Natural killer cell treated with Interleukin-12 subunit alpha and Interleukin-12 subunit beta and Interleukin-15 and Interleukin-18, amount 100 ng/mL, for 72 hours (primary cell): ENCODE measurements at places on chromosomes 11 and 22. TPM values are rescaled to one million over a fixed set of nuclear protein-coding genes. Genes with fewer than 3 reads are reported as not detected.

- H3K4me1 ChIP-seq: no peaks in the 10 kb centered on the region
- H3K4me3 ChIP-seq: no peak overlapping the region
- H3K36me3 ChIP-seq: peaks cover 9% of the 10 kb centered on the region
- peaks cover 13% of the 10 kb centered on the region for H3K27me3 ChIP-seq
Measured at GRCh38 chr11:71171576-71171975, 80.8 kb downstream of the SHANK2 start.

BRSK2 gene
- total RNA-seq: 0.17 TPM

DNA sequence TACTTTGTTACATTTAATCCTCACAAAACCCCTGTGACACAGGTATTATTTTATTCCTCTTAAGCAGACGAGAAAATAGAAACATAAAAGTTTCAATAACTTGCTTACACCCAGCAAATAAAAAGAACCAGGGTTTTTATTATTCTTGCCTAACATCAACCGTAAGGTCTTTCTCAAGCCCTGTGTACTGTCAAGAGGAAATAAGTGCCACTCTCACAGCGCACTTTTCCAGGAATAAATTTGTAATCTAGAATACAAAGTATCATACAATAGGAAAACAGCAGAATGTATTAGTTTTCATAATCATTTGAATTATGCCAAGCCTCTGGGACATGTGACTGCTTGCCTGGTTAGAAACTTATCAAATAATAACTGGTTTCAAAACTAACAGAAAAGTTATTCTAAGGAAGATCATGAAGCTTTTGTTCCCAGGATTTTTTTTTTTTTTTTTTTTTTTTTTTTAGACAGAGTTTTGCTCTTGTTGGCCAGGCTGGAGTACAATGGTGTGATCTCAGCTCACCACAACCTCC lies 7.4 kb downstream of the CCDC34 start:
- no peaks in the 10 kb centered on the region for H3K27me3 ChIP-seq
- H3K27ac ChIP-seq: no peak overlapping the region
- H3K4me1 ChIP-seq: no peaks in the 10 kb centered on the region
- no peak overlapping the region for H3K4me3 ChIP-seq

DNA sequence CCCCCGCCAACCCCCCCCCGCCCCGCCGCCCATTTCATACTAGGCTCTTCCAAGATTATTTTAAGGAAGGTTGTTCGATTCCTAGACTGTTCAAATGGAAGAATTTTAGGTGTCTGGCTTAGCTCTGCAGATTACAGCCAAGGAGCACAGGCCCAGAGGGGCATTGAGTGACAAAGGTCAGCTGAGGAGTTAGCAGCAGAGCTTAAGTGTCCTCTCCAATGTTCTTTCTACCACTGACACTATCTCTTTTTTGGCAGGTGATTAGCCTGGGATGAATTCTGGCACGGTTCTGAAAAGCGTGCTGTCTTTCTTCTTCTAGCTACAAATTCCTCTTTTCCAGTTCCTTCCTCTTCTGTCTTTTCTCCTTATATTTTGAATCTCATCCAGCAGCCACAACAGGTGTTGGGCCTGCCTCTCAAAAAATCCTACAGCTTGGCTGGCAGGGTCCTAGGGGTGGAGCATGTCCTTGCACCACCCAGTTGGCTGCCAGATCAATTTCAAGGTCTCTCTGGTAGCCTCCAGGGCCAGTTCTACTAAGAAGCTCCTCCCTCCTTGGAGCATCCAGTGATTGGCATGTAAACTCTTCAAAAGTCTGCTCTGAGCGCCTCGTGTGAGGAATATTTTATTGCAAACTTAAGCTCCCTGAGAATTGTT lies 23.0 kb downstream of the KCNE3 start:
- no peaks in the 10 kb centered on the region for H3K36me3 ChIP-seq
- no peaks in the 10 kb centered on the region for H3K4me1 ChIP-seq
- no peak for DNase-seq
- H3K27me3 ChIP-seq: peaks cover 6% of the 10 kb centered on the region
- H3K4me3 ChIP-seq: no peak overlapping the region

GRCh38 chr11:62604460-62605120 lies 2.9 kb upstream of the MTA2 start:
- H3K4me3 ChIP-seq: no peak overlapping the region
- peaks cover 22% of the 10 kb centered on the region for H3K36me3 ChIP-seq
- DNase-seq: no peak
- no peak overlapping the region for H3K27ac ChIP-seq
- H3K27me3 ChIP-seq: no peaks in the 10 kb centered on the region
- H3K4me1 ChIP-seq: peaks cover 43% of the 10 kb centered on the region
